ENCODE measurements at places on chromosomes 7 and 10.

GRCh38 chr7:105887569-105888189, 11.3 kb upstream of the ATXN7L1 start:
- no peak for DNase-seq

DNA sequence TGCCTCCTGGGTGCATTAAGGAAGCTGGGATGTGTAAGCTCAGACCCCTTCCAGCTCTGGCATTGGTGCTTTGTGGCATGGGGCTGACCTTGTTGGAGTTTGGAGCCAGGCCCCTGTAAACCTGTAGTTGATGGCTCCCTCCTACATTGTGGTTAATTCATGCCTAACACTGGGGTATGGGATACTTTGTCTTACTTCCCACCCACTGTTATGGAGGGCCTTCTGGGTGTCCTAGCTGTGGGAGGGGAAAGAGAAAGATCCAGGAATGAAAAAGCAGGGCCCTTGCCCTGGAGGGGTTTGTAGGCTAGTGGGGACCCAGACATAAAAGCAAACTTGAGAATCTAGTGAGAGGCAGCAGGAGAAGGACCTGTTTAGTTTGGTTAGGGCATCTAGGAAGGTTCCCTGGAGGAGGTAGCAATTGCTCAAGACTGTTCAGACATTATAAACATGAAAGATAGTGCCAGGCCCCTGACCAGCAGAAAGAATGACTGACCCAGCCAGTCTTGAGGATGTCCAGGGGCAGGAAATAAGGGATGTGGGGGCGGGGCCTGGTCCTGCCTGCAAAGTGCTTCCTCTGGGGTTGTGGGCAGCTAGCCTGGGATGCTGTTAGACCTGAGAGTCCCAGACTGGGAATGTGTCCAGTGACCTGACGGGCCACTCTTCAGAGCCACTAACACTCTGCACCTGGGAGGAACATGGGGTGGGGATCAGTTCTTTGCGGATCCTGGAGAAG, 6.6 kb downstream of the ADAMTS14 start:
- DNase-seq = no peak

DNA sequence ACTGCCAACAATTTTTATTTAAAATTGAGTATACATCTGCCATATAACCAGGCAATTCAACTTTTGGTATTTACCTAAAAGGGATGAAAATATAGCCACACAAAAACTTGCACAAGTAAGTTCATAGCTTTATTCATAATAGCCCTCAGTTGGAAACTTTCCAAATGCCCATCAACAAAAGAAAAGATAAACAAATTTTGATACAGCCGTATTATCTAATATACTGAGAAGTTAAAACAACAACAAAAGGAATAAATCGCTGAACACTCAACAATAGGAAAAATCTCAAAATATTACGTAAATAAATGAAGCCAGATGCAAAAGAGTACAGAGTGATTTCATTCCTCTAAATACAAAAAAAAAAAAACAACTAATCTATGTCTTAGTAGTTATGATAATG, 399.2 kb upstream of the SEMA3D start:
- DNase-seq = no peak

GRCh38 chr7:17441557-17441956, 143.1 kb downstream of the AHR start:
- no peak for DNase-seq

GRCh38 chr10:12800302-12800701, 201.2 kb downstream of the CCDC3 start:
- no peak for DNase-seq

GRCh38 chr10:114662646-114663217, 4.7 kb upstream of the ABLIM1 start:
- no peak for DNase-seq

DNA sequence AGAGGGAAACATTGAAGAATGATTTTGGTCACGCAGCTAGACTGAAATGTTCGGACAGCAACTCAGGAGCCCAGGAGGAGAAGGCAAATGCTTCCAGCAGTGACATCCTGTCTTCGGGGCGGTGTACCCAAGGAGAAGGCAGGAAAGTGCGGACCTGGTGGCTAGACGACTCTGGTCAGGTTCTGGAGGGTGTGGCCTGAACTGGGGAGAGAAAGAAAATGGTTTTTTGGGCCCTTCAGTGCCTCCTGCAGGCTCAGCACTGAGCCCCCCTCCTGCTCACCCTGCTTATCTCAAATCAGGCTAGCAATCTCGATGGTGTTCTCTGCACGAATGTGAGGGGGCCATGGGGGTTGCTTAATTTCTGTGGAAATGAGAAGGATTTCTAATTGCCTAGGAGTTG, 26.7 kb upstream of the TARP start:
- DNase-seq = no peak
